ENCODE measurements at places on chromosomes 12 and 14. TPM values are rescaled to one million over a fixed set of nuclear protein-coding genes. Genes with fewer than 3 reads are reported as not detected.

The TAS2R42 gene
- total RNA-seq = not detected

The SOAT2 gene
- 3.1 TPM for total RNA-seq

The KCNJ8 gene
- total RNA-seq = 32.2 TPM

The FAM181A gene
- total RNA-seq = 13.4 TPM

The KCNK10 gene
- total RNA-seq = not detected

DNA sequence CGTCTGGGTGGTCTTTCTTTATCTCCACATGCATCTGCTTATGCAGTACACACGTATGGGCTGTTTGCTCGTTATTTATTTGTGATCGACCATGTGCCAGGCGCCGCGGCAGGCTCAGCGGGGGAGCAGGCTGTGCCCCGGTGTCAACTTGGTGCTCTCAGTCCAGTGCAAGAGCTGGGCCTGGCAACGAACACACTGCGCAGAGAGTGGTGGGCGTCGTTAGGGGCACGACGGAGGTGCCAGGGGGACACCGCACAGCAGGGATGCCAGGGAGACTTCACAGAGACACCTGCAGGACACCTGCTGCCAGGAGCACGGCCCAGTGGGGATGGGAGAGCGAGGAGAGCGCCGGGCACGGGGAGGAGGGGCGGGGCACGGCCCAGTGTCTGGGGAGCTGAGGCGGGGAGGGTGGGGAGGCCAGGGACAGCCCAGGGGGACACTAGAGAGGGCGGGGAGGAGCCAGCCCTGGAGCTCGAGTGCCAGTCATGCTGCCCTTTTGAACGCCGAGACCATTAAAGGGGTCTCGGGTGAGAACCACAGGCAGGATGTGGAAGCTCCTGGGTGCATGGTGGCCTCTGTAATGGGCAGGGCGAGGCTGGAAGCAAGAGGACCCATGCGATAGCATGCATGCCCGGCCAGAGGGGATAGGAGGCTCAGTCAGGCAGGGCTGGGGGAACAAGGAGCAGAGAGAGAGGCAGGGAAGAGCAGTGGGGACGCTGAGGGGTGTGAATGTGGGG, 652 bp upstream of the LRCOL1 start:
- no peak for DNase-seq

GRCh38 chr12:121250359-121250758, 40.4 kb downstream of the P2RX4 start:
- no peak for DNase-seq

- no peak for DNase-seq
These were observed 913.9 kb upstream of the SEL1L start for GRCh38 chr14:82447586-82447985.
